Activated naive CD8-positive, alpha-beta T cell treated with anti-CD3 and anti-CD28 coated beads, Interleukin-2, amount 50 U/mL, for 24 hours (primary cell): ENCODE measurements at places on chromosomes 16 and 17.

DNA sequence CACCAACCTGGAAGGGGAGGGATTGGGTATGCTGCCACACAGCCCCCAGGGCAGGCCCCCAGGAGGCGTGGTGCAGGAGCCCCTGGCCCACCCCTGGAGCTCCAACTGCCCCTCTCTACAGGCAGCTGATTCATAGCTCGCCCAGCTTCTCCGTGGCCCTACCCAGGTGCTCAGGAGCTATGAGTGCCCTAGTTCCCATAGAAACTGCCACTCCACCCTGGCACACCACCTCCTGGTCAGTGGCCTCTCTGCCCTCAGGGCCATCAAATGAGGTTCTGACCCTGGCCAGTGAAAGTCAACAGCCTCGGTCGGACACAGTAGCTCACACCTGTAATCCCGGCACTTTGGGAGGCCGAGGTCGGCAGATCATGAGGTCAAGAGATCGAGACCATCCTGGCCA lies 18.0 kb downstream of the CNGB1 start:
- no peak for DNase-seq

GRCh38 chr16:57471852-57472664 lies 9.6 kb downstream of the POLR2C start:
- DNase-seq = no peak

DNA sequence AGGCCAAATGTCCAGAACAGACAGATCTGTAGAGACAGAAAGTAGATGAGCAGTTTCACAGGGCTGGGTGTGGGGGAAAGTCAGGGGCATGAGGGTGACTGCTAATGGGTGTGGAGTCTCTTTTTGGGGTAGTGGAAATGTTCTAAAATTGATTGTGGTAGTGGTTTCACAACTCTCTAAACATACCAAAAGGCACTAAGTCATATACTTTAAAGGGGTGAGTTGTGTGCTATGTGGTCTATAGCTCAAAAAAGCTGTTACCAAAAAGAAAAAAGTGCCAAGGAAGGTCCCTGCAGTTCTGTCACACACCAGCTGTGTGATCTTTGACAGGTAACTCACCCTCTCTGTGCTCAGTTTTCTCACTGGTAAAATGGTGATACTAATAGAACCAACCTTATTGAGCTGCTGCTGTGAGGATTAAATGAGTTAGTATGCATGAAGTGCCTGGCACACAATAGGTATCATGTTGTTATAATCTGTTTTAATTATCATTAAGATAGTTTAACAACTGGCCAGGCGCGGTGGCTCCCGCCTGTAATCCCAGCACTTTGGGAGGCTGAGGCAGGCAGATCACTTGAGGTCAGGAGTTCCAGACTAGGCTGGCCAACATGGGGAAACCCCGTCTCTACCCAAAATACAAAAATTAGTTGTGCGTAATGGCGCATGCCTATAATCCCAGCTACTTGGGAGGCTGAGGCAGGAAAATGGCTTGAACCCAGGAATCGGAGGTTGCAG lies 10.3 kb downstream of the ITGAX start:
- no peak for DNase-seq

DNA sequence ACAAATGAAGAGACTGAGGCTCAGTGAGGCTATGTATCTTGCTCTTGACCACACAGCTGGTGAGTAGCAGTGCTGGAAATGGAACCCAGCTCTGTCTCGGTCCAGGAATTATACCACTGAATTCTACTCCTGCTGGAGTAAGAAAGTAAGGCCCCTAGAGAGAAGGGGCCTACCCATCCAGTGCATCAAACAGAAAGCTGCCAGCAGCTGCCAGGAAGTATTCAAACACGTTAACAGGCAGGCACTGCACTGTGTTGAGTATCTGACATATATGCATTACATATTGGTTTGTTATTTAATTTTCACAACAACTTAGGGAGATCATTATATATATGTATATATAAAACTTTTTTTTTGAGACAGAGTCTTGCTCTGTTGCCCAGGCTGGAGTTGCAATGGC lies 4.0 kb downstream of the ARL5C start:
- DNase-seq = no peak

- DNase-seq = no peak
Measured at GRCh38 chr17:2040942-2041560, 771 bp upstream of the OVCA2 start.

- no peak for DNase-seq
Measured at GRCh38 chr16:73883126-73883525, 413.5 kb upstream of the PSMD7 start.

- DNase-seq = no peak
Measured at GRCh38 chr16:71775949-71776348, 32.7 kb downstream of the AP1G1 start.

- DNase-seq = no peak
Measured at GRCh38 chr17:17183744-17184143, 22.4 kb downstream of the PLD6 start.

GRCh38 chr16:79372503-79373184 lies 227.9 kb downstream of the MAF start:
- DNase-seq = peak; percentile 33

- DNase-seq = no peak
Measured at GRCh38 chr16:4625560-4626159, 1.0 kb downstream of the MGRN1 start.

DNA sequence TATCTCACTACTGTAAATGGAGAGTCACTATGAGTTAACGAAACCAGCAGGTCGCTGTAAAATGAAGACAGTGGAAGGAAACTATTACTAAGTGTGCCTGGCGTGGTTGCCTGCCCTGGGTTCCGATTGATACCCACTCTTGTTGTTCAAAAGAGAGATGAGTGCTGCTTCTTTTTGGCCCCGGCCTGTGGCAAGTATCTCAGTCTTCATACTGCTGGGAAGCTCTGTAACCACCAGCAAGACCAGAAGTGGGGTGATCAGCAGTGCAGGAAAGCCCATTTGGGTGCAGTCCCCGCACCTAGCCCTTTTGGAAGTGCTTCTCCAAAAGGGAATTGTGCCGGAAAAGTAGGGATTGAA lies 104.5 kb downstream of the SNX29 start:
- DNase-seq = peak; percentile 44

GRCh38 chr16:73179705-73180331 lies 131.9 kb upstream of the ZFHX3 start:
- DNase-seq = no peak

GRCh38 chr17:77735566-77736198 lies 222.8 kb upstream of the TNRC6C start:
- DNase-seq = no peak

DNA sequence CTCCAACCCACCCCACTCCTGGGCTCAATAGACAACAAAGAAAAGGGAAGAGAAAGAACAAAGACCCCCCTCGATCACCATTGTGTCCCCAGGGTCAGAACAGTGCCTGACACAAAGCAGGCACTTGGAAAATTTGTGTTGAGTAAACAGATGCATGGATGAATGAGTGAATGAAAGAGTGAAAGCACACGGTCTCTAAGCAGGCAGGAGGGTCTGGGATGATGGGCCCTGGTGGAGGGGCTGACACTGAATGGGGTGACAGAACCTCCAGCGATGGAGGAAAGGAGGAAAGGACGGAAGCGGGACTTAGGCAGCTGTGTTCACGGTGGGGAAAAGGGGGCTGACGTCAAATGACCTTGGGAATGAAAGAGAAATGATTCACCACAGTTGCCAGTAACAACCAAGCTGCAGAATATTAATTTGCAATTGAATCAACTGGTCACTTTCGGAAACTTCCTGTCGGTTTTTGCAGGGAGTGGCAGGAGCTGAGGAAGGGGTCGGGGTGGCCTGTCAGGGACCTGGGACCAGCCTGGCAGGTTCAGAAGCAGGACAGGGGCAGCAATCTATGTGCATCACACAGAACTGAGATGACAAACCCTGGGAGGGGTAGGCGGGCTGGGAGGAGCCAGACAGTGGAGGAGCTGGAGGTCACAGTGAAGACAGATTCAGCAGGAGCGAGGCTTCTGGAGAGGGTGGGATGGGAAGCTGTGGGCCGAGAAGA lies 6.7 kb upstream of the GAST start:
- DNase-seq = no peak

DNA sequence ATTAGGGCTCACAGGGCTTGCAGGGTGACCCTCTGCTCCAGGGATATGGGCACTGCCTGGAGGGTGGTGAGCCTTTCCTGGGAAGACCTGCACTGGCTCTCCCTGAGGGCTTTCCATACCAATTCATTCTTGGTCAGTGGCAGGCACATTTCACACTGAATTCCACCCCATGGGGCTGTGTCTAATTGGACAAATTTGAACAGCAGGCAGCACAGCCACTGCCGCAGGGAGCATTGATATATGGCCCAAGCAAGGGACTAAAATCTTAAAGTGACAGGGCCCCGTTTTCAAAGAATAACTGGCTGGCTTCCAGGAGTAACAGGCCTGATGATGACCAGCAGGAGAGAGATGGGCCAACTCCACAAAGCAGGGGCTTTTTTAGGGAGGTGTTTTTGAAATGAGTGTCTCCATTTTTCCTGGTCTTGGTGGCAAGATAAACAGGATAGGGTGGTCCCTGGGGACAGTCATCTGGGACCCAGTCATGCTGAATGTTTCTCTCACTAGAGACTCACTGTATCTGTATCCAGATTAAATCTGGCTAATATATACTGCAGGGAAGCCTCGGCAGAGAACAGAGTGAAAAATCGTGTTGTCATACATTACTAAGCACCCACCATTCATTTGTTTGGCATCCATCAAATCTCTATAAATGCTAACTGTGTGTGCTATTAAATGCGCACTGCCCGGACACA lies 74.1 kb upstream of the TBX2 start:
- no peak for DNase-seq

DNA sequence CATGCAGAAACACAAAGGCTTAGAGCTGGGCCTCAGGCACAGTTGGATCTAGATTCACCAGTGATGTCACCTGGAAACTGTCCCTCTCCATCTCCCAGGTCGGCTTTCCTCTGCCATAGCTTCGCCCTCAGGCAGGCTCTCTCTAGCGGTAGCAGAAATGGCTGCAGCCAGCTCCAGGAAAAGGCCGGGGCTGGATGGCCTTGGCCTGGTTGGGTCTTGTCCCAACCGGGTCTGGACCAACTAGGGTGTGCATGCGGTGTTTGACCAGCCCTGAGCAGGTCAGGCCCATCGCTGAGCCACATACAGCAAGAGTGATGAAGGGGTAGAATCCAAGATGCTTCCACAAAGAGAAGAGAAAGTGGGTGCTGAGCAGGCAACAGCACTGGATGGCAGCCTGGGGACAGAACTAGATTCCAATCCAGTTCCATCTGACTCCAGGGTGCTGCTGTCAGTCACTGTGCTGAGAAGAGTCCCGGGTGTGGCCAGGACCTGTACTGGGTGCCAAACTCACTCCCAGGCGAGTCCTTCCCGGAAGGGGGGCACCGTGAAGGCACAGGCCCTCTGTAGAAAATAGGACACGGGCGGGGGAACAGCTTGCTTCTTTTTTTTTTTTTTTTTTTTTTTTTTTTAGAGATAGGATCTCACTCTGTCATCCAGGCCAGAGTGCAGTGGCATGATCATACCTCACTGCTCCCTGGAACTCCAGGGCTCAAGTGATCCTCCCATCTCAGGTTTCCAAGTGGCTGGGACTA lies 51.8 kb downstream of the SOCS3 start:
- DNase-seq = no peak
